Hematopoietic multipotent progenitor cell treated with erythropoietin and hydrocortisone succinate and interleukin-3 and kit ligand, for 17 days (in vitro differentiated cells): ENCODE measurements at places on chromosomes 12 and 14.

DNA sequence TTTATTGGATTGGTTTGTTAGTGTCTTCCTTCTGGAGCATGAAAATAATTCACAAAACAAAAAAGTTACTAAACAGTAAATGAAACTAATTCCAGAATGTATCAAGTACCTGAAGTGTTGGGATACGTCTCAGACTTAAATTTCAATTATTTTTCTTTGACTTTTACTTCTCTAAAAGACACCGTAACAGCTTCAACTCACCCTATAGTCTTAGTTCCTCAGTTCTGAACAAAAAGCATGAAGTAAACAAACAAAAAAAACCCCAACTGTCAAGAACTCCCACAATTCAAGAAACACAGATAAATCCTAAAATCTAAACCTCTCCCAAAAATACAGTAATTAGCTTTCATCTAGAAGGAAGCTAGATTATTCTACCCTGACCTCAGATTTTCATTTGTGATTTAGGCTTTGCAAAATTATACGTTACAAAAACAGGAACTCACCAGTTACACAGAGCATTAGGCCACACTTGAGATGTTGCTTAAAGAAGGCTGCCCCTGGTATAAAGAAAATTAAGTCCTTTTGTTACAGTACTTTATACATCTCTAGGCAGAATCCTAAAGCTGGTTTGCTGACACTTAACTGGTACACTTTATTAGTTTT is 10.2 kb downstream of the HEATR5A start:
- no peak for DNase-seq

DNA sequence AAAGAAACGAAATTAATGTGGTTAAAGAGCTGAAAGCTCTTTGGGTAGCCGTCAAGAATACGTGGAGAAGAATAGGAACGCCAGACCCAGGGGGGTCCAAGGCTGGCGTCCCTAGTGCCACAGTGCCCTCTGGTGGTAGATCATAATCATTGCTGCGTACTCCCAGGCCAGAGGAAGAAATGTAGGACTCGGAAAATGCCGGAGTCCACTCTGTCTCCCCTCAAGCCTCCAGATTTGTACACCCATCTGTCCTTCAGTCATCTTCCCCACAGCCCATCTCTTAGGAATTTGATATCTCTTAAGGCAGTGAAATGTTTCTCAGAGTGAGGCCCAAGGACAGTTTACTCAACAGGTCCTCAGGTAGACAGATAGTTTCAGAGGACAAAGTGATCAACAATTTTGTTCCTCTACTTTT is 25.4 kb upstream of the PLEKHG6 start:
- DNase-seq = peak; percentile 77

GRCh38 chr12:104473374-104473983 is 16.7 kb downstream of the CHST11 start:
- no peak for DNase-seq

- DNase-seq = no peak
Observed at GRCh38 chr14:39988939-39989338, 556.7 kb upstream of the FBXO33 start.

GRCh38 chr12:113827539-113828114 is 138.5 kb downstream of the RBM19 start:
- DNase-seq = no peak

DNA sequence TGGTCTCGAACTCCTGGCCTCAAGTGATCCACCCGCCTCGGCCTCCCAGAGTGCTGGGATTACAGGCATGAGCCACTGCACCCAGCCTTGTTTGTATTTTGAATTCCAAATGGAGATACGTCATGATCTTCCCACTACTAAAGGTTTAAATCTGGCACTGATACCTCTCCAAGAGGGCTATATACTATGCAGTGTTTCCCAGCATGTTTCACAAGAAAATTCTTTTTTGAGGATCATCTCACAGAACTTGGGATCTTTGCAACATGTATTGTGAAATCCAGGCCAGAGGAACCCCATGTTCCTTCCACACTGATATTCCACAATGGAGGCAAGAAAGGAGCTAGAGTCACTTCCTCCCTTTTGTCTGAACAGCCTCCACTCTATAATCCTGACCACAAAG is 112.7 kb downstream of the NT5DC3 start:
- DNase-seq = no peak

DNA sequence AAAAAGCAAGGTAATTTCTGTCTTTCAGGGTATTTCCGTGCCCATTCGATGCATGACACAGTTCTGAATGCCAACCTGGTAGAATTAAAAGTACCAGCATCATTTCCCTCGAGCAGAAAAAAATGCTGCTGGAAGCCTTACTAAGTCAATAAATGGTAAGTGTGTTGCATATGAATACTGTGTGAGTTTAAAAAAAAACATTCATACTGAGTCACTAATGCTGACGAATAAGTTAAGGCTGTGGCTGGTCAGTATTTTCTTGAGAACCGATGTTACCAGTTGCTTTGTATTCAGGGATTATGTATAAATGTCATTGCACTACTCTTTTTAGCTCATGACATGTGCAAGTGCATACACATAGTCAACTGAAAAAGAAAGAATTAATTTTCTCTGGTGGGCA is 710.2 kb downstream of the TRHDE start:
- DNase-seq = no peak

GRCh38 chr14:59358784-59359183 is 106.4 kb downstream of the GPR135 start:
- DNase-seq = no peak

GRCh38 chr14:90870950-90871604 is 54.8 kb upstream of the TTC7B start:
- no peak for DNase-seq

DNA sequence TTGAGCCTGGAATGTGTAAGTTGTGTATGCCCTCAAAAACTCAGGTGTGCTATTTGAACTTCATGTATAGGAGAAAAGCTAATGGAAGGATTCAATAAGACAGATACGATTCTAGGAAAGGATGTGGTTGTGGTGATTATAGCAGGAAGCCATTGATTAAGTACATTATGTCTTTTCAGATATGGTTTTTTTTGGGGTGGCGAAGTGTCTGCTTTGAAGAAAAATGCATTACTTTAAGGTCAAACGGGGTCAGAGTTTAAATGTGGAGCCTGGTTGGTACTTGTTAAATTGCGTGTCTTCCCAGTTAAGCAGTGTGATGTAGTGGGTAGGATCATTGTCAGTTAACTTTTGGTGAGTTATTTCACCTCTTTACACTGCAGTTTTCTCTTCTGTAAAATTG is 13.0 kb upstream of the NUP107 start:
- DNase-seq = no peak

DNA sequence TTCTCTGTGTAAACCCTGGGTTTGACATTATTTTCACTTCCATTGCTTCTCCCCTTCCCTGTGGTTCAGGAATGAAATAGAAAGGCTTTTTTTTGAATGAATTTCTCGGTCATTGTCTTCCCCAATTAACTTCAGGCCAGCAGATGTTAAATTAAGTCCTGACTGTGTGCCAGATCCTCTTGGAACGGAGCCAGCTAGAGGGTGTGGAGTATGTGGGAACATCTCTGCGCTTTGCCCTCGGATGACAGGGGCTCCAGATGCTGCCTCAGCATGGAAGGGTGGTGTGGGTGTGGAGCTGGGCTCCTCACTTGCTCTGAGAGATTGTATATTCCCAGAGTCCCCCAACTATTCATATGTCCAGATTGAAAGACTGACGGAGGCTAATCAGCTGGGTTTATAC is 13.1 kb downstream of the KRT85 start:
- no peak for DNase-seq

DNA sequence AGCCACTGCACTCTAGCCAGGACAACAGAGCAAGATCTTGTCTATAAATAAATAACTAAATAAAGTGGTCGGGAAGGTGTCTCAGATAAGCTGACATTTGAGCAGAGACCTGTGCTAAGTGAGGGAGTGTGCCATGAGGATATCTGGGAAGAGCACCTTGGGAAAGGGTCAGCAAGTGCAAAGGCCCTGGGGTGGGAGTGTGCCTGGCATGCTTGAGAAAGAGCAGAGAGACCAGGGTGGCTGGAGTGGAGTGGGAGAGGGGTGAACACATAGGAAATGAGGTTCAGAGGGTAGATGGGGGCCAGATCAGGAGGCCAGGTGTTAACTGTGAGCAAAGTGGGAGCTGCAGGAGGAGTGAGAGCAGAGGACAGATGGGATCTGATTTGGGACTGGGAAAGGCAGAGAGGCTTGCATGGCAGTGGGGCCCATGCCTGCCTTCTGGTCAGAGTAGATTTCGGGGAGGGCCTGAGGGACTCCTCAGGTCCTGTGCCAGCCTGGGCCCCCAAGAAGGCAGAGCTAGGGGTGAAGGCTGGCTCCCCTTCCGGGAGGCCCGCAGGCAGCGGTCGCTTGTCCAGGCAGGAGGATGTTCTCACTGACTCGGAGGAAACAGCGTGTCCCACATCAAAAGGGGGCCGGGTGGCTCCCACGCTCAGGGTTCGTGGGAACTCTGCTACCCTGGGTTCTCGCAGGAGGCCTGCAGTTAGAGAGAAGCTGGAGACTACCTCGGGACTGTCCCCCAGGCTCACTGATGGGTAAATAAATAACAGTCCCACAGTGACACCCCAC is 32.6 kb downstream of the DTX1 start:
- DNase-seq = no peak

DNA sequence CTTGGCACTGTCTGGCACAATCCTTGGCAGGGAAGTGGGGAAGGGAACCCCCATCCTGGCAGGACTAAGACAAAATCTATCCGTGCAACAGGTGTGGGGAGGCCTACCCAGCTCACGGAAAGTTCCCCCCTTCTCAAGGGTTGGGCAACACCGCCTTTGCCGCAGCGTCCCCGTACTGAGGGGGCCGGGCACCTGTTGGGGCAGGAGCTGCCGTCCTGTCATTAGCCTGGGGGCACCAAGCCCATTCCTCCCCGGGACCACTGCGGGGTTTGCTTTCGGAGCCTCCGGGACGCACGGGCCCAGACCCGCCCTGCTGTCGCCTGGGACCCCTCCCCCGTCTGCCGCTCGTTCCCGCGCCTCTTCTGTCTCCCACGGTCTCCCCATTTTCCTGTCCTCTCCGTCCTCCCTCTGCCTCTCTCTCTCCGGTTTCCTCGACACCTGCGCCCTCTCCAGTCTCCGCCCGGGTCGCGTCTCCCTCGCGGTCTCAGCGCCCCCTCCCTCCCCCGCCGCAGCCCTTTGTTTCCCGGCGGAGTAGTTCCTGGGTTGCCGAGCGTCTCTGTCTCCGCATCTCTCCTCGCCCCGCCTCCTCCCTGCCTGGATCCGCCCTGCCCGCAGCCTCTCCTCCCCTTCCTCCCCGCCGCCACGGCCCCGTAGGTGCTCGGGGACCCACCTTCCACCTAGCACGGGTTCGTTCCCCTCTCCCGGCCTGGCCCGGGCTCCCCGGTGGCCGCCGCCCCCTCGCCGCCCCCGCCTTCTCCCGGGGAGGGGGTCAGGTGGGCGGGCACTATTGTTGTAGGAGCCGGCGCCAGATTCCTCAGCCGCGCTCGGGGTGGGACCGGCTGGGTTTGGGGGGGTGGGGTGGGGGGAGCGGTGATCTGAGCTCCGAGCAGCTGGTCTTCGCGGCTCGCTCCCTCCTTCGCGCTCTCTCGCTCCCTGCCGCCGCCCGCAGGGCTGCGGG is at the start of gene CACNB3:
Gene CACNB3, plus strand, starts transcription at position 624 of the 958 bp plus-strand sequence. CDS start 434 bp downstream, outside the sequence.
- DNase-seq = no peak

DNA sequence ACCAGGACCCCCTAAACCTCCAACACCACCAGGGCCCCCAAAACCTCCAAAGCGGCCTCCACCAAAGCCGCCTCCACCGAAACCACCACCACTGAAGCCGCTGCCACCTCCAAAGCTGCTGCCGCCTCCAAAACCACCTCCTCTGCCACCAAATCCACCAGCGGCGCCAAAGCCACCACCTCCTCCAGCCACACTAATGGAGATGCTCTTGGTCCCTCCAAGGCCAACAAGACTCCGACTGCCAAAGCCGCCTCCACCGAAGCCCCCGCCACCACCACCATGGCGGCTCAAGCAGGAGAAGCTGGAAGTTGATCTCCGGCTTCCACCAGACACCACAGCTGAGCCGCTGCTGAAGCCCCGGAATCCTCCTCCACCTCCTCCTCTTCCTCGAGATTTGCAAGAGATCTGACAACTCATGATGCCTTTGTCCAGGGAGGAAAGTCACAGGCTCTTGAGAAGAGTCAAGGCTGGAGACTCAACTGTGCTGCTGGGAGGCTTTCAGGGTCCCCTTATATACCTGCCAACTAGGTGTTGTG is at the start of gene KRT2:
Gene KRT2, minus strand, starts transcription at position 486 of the 536 bp plus-strand sequence. Its CDS starts 69 bp downstream, at position 417.
- no peak for DNase-seq

DNA sequence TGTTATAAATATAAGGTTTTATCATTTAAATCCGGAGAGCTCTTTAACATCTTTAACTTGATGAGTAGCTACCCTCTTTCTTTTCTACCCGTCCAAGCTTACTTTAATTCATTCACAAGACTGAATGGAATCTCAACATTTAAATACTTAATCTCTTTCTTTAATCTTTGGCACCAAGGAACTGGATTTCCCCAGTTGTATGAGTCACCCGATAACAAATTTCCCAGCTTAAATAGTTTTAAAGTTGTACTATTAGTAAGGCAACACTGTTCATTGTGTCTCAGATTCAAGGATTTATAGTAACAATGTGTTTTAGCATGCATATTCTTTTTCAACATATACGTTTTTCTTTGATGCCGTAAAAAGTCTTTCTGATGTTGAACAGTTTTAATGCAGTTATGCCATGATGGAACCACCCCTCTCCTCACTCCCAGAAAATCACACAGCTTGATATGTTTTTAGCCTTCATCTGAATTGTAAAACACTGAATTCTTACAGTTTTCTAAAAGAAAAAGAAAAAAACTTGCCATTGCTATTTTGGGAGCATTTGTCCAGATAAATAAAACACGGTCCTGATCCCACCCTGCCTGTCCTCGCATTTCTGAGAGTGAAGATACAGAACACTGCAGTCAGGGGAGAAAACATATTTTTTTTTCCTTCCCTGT is 16.0 kb upstream of the LRP6 start:
- DNase-seq = no peak

GRCh38 chr12:50677858-50678257 is 86.0 kb upstream of the ATF1 start:
- no peak for DNase-seq

- no peak for DNase-seq
Observed at GRCh38 chr12:46548605-46549071, 176.1 kb upstream of the SLC38A2 start.

DNA sequence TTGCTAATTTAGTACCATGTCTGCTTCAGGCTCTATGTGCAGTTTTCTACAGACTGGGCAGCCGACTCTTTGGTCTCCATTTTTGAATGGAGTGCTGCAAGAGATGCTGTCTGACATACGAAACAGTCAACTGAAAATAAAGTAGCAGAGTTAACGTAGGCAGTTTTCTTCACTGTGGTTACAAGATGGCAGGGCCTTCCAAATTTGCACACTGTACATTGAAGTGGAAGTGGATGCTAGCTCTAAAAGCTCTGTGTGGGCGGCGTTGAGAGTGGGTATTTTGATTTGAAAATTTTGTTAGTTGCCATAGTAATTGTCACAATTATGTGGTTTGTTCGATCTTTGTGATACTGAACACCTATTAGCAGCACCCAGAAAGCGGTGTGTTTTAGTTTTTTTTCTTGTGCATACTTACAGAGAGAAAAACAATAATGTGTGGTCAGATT is 154.9 kb upstream of the ATP2B1 start:
- no peak for DNase-seq

DNA sequence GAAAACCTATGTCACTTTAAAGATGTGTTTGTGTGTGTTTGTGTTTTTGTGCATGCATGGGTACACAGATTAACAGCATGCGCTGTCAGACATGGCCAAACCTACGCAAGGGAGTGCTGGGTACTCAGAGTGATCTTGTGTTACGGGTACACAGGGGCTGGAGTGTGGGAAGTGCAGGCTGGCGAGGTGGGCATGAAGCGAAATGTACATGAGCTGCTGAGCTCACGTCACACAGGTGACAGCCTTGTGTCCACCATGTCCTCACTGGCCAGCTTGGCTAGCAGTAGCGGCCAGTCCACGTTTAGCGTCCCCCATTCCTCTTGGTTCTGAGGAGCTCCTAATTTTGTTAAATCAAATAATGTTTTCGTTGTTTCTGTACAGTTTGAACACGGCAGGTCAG is 979.7 kb upstream of the TMEM132C start:
- no peak for DNase-seq
